ENCODE measurements at places on chromosomes 12 and 14. TPM values are rescaled to one million over a fixed set of nuclear protein-coding genes. Genes with fewer than 3 reads are reported as not detected.
A peak's percentile ranks its signal among the peaks of the same experiment; 100 is the strongest.

DNA sequence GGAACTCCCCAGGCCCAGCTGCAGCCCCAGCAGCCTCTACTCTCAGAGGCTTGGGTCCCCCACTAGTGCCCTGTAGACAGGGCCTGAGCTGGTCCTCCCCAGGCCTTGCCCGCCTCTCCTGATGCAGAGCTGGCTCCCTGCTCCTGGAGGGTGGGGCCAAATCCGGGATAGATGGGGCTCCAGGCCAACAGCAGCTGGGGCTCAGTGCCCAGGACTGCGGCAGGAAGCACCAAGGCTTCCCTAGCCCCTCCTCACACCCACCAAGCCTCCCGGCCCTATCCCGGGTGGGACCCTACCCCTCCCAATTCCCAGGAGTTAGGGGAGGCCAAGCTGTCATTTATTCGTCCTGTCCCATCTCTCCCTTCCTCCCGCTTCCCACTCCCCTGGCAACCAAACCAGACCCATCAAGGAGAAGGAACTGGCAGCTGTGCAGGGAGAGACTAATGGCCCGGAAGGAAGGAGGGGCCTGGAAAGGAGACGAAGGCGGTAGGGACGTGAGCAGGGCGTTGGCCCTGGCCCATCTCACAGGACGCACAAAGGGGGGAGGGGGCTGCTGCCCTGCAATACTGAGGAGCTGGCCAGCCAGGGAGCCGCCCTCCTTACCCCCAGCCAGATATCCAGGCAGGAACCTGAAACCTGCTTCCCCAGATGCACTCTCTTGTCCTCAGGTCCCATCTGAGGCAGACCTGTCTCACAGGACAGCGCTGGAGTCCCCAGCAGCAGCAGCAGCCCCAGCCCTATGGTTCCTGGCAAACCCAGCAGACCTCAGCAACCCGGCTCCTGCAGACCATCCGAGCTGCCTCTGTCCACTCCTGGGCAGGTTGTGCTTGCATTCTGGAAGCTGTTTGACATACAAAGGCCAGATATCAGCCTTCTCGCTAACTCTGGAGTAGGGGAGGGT, 1.6 kb upstream of the PRPH start:
- H3K4me1 ChIP-seq, result peaks cover 18% of the 10 kb centered on the region
- no peaks in the 10 kb centered on the region for H3K36me3 ChIP-seq
- DNase-seq, result no peak

Gene CCDC38
- 0.35 TPM for total RNA-seq

GRCh38 chr12:27505761-27506160, 18.2 kb upstream of the PPFIBP1 start:
- no peaks in the 10 kb centered on the region for H3K27me3 ChIP-seq
- no peak overlapping the region for H3K27ac ChIP-seq
- H3K4me1 ChIP-seq, result no peaks in the 10 kb centered on the region
- no peak for DNase-seq
- H3K36me3 ChIP-seq, result no peaks in the 10 kb centered on the region

- H3K4me3 ChIP-seq, result no peak overlapping the region
- no peaks in the 10 kb centered on the region for H3K36me3 ChIP-seq
- no peak overlapping the region for H3K27ac ChIP-seq
- no peak for DNase-seq
Observed at GRCh38 chr12:53733051-53733806, 6.0 kb upstream of the CALCOCO1 start.

Gene IL25
- total RNA-seq, result not detected

DNA sequence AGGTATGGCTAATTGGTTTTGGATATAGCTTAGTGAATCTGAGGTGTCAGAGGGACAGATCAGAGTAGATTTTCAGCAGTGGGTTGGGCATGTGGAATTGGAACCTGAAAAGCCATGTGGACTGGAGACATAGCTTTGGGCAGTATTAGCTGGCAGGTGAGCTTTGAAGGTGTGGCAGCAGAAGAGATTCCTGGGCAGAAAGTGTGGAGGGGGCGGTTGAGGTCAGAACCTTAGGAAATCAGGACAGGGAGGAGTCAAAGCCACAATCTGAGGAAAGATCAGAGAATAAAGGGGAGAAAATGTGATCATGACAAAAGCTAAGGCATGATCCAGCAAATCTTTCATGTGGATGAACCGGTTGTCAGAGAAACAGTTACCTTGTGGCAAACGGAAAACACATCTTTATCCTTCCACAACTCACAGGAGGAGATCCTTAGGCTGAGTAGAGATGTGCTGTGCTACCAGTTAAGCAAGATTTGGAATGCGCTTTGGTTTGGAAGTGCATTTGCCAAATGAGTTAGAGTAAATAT, 56.4 kb downstream of the PTGER2 start:
- no peak overlapping the region for H3K27ac ChIP-seq
- H3K36me3 ChIP-seq, result no peaks in the 10 kb centered on the region
- no peaks in the 10 kb centered on the region for H3K27me3 ChIP-seq
- H3K4me1 ChIP-seq, result no peaks in the 10 kb centered on the region

Gene SLC5A8
- total RNA-seq, result not detected

GRCh38 chr12:105539735-105540134, 209.2 kb downstream of the C12orf75 start:
- H3K27ac ChIP-seq, result no peak overlapping the region
- no peaks in the 10 kb centered on the region for H3K27me3 ChIP-seq
- no peaks in the 10 kb centered on the region for H3K36me3 ChIP-seq
- no peaks in the 10 kb centered on the region for H3K4me1 ChIP-seq
- DNase-seq, result no peak

Gene MYF5
- not detected for total RNA-seq

Gene APOLD1
- 1.6 TPM for total RNA-seq

Gene IRAK3
- total RNA-seq, result 9.2 TPM

Gene ISM2
- not detected for total RNA-seq

- H3K27me3 ChIP-seq, result no peaks in the 10 kb centered on the region
- H3K4me1 ChIP-seq, result no peaks in the 10 kb centered on the region
- no peak for DNase-seq
- H3K27ac ChIP-seq, result no peak overlapping the region
Observed at GRCh38 chr12:96824074-96824837, 82.8 kb upstream of the NEDD1 start.

Gene GALNT8
- total RNA-seq, result 0.73 TPM

GRCh38 chr12:50537538-50537919, 32.7 kb downstream of the DIP2B start:
- DNase-seq, result no peak
- H3K27ac ChIP-seq, result no peak overlapping the region
- peaks cover 20% of the 10 kb centered on the region for H3K4me1 ChIP-seq
- no peaks in the 10 kb centered on the region for H3K36me3 ChIP-seq

Gene FGF23
- total RNA-seq, result not detected

- no peak for DNase-seq
- peaks cover 30% of the 10 kb centered on the region for H3K36me3 ChIP-seq
- peak overlapping the region; percentile 57 for H3K4me3 ChIP-seq
- peak overlapping the region; percentile 72 for H3K27ac ChIP-seq
- peaks cover 29% of the 10 kb centered on the region for H3K4me1 ChIP-seq
Observed at GRCh38 chr12:57603815-57604453, 690 bp upstream of the DTX3 start.

DNA sequence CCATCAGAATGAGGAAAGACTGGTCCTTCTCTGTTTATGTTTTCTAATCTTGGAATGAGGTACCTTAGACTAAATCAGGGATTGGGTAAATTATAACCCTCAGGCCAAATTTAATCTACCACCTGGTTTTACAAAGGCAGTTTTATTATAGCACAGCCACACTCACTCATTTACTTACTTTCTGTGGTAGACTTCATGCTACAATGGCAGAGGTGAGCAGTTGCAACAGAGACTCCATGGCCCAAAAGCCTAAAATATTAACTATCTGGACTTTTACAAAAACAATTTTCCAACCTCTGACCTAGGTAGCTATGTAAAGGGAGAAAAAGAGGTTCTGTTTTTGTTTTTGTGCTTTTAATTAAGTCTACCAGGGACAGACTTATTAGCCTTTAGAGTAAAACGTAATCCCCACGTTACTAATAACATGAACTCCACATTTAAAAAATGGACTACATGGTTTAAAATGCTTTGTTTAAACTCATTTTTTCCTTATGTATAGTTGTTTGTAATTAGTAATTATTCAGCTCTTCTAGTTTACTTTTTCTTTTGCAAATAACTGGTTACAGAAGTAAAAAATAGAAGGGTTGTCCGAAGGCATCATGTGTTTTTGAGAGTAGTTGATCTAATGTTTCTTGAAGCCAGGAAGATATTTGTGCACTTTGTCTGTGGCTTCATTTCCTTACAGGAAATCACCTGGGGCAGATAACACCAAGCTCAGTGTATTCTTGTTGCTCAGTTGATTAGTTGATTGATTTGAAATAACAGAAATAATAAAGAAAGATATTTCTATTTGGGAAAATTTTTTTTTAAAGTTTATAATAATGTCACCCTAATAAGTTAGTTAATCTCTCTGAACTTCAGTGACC, 57.6 kb upstream of the ATP2B1 start:
- no peak for DNase-seq
- no peaks in the 10 kb centered on the region for H3K36me3 ChIP-seq
- H3K27me3 ChIP-seq, result no peaks in the 10 kb centered on the region
- peaks cover 6% of the 10 kb centered on the region for H3K4me1 ChIP-seq

DNA sequence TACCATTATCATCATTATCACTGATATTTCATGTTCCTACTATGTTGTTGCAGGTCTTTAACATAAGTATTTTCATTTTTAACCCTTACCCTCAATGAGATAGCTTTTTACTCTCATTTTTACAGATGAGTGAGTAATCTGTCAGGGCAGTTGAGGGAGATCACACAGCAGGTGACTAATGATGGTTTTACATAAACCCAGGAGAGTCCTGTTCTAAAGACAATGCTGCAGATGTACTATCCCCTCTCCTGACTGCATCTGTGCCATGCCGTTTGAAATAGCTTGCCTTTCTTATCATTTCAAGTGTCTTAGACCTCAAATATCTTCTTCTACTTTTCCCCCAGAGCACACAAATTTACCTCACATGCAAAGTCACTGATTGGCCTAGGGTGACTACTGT, 1552.1 kb upstream of the SEL1L start:
- H3K36me3 ChIP-seq, result no peaks in the 10 kb centered on the region
- H3K27me3 ChIP-seq, result no peaks in the 10 kb centered on the region
- H3K4me1 ChIP-seq, result no peaks in the 10 kb centered on the region
- DNase-seq, result no peak
- no peak overlapping the region for H3K27ac ChIP-seq

GRCh38 chr12:57821474-57822214, 3.1 kb upstream of the AVIL start:
- no peaks in the 10 kb centered on the region for H3K27me3 ChIP-seq
- no peak for DNase-seq
- no peak overlapping the region for H3K27ac ChIP-seq
- no peak overlapping the region for H3K4me3 ChIP-seq
- peaks cover 62% of the 10 kb centered on the region for H3K36me3 ChIP-seq

Gene SLC6A13
- not detected for total RNA-seq

Gene KRT79
- 0.18 TPM for total RNA-seq

DNA sequence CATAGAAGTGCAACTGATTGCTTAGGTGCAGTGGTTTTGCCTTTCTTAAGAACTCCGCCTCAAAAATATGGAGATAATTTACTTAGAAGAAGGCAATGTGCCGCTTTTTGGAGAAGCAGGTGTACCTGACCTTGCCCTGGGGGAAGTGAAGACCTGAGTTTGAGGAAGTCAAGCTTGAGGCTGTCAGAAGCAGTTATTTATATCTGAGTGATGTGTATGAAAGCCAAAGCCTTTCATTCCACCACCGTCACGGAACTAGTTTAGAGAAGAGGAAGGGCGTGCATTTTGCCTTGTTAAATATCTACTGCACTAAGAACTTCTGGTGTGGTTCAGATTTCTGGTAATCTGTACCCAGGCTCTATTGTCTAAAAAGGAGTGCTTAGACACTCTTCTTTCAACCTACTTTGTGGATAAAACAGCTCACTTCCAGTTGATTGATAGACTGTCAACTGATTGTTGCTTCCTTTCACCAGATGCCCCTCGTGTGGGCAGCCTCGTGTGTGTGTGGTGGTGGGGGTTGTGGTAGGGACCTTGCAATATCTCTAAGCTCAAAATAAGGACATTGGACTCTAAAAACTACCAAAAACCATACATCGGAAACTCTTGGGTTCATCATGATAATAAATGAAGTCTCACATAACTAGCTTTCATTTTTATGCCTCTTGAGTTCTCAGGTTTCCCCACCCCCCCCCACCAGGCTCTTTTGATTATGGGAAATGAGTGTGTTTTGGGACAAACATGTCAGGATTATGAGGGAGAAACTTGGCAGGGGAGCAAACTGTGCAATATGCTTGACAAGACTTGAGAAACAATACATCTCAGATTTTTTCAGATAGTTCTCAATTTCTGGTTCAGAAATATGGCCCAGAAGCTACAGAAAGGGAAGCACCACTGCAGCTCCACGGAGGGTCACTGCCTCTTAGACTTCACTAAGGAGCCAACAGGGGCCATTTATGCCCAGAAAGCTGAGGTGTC, 78.6 kb downstream of the ARF6 start:
- peaks cover 40% of the 10 kb centered on the region for H3K4me1 ChIP-seq
- no peak for DNase-seq
- H3K36me3 ChIP-seq, result no peaks in the 10 kb centered on the region
- H3K4me3 ChIP-seq, result no peak overlapping the region

Gene KRT2
- 1.4 TPM for total RNA-seq

Gene DIO3
- total RNA-seq, result not detected

GRCh38 chr12:32036477-32037263, 70.0 kb upstream of the BICD1 start:
- H3K4me1 ChIP-seq, result no peaks in the 10 kb centered on the region
- H3K27ac ChIP-seq, result no peak overlapping the region
- no peaks in the 10 kb centered on the region for H3K36me3 ChIP-seq
- no peaks in the 10 kb centered on the region for H3K27me3 ChIP-seq
- no peak overlapping the region for H3K4me3 ChIP-seq
- DNase-seq, result no peak

Gene PABPN1
- total RNA-seq, result 226 TPM

Gene TCTN2
- 3.2 TPM for total RNA-seq

GRCh38 chr12:103573185-103573584, 13.9 kb upstream of the STAB2 start:
- H3K27ac ChIP-seq, result no peak overlapping the region
- DNase-seq, result no peak
- H3K27me3 ChIP-seq, result peaks cover 6% of the 10 kb centered on the region
- peaks cover 4% of the 10 kb centered on the region for H3K4me1 ChIP-seq
- no peak overlapping the region for H3K4me3 ChIP-seq
- H3K36me3 ChIP-seq, result no peaks in the 10 kb centered on the region

DNA sequence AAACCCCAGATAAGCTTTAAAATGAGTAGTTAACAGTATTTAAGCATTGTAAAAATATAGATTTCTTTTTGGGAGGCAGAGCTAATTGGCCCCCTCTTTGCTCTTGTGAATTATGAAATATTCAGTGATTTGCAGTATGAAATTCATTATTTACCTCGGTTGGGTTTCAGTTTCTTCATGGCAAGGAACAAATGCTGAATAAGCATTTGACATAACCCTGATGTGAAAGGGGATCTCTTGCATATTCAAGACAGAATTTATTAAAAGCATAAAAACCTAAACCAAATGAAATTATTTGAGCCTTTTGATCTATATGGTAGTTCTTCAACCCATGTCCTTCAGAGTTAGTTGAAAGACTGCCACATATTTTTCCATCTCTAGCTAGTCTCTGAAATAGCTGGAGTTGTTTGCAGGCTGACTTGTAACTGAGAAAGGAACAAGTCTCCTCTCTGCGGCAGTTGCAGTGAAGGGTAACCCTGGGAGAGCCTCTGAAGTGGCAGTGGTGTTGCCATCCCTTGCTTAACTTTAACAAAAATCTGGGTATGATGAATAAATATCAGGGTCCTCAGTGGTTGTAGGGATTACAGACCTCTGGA, 690 bp downstream of the AKAP6 start:
- H3K4me3 ChIP-seq, result no peak overlapping the region
- no peak overlapping the region for H3K27ac ChIP-seq
- H3K4me1 ChIP-seq, result no peaks in the 10 kb centered on the region
- DNase-seq, result no peak

Data from natural killer cell (primary cell).